Stimulated activated CD4-positive, alpha-beta T cell treated with anti-CD3 and anti-CD28 coated beads, Interleukin-15, amount 100 ng/mL, for 1 hour (primary cell): ENCODE measurements at places on chromosomes 6 and 20.

- no peak for DNase-seq
Measured at GRCh38 chr6:20061952-20062351, 150.3 kb downstream of the MBOAT1 start.

- DNase-seq = no peak
Measured at GRCh38 chr6:79676785-79677736, 45.9 kb downstream of the SH3BGRL2 start.

DNA sequence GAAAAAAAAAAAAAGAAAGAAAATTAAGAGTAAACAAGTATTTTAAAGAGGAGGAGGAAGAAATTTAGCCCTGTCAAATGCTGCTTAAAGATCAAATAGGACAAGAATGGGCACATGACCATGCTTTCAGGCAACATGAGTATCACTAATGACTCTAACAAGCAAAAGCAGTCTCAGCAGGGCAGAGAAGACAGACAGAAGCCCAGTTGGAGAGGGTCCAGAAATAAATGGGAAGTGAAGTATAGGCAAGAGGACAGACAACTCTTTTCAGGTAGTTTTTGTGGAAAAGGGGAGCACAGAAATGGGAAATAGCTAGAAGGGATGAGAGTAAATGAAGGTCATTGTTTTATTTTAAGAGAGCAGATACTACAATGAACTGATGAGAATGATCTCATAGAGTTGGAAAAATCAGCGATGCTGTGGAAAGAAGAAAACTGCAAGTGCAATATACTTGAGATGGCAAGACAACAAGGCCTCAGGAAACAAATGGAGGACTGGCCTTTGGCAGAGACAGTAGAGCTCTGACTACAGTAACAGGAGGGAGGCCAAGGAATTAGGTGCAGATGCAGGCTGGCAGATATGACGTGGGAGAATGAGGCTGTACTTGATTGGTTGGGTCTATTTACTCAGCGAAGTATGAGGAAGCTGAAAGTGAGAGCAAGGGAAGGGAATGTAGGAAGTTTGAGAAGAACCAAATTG, 40.3 kb downstream of the KIF6 start:
- DNase-seq = no peak

DNA sequence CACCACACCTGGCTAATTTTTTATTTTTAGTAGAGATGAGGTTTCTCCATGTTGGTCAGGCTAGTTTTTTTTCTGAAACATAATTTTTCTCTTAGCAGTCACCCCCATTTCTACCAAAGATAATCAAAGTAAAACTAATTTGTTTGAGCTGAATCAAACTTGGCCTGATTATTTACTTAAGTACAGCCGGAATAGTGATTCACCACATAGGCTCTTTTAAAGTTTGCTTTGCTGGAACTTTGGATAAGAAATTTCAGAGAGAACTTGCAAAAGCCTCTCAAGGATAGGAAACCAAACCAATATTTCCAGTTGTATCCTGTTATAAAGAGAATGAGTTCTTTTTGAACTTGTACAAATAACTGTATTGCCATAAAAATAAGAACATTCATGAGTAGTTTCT, 105.0 kb upstream of the SYNCRIP start:
- no peak for DNase-seq

DNA sequence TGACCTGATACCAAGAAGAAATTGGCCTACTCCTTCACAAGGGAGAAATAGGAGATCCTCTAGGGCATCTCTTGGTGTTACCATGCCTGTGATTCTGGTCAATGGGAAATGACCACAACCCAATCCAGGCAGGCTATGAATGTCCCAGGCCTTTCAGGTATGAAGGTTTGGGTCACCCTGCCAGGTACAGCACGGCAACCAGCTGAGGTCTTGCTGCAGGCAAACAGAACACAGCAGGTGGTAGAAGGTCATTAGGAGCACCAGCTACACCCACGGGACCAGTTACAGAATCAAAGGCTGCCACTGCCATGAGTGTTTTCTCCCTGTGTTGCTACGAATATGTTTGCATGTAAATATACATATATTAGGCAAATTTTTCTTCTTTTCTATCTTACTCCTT, 202.3 kb downstream of the ERMARD start:
- DNase-seq = no peak

DNA sequence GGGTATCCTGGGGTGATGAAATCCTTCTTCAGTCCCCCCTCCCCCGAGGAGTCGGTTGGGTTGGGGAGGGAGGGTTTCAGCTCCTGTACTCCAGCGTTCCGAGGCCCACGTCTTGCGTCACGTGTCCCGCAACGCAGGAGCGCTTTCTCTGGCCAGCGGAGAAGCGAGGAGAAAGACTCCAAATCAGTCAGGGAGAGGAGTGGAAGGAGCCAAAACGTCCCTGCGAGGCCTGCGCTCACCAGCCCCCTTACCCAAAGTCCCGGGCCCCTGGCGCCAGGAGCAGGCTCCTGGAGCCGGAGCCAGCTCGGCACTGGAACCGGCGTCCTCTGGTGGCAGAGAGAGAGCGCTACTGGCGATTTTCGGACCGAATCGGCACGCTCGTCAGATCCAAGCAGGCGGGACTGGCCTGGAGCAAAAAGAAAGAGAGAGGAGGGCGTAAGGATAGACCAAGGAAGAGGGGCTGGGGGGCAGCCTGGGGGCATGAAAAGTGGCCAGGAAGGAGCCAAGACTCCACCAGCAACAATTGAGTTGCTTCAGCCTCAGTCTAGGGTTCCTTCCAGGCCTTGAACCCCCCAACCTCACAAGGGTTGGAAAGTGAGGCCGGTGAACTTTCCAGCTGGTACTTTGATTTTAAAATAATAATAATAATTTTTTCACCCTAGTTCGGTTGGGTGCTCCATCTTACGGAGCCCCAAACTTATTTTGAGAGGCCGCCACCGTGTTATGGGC, at the start of gene GNAS:
Gene GNAS, plus strand, starts transcription at position 174 of the 729 bp plus-strand sequence.
- DNase-seq = no peak

- DNase-seq = no peak
Measured at GRCh38 chr20:54629632-54630031, 154.2 kb downstream of the DOK5 start.

DNA sequence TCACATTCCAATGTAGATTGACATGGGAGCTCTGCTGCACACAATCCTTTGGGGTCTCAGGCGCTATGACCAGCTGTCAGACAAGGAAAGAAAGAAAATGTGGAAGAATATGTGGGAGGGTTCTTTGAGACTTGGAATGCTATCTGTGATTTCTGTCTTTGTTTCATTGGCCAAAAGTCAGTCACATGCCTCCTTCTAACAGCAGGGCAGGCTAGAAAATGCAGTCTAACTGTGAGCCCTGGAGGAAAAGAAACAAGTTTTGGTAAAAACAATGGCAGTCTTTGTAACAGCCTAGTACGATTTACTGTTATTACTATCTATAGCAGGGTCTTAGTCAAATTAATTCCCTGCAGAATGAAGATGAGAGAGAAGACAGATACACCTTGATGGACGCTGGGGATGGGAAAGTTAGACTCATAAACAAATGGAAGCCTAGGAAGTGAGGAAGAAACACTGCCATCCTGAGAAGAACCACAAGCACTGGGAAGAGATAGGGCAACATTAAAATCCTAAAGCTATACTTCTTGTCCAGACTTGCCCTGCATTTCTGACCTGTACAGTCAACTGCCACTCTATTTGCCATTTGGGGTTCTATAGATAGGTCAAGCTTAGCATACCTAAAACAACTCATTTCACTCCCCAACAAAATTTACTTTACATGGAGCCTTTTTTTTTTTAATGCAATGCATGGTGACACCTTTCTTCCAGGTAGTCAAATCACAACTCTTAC, 833.0 kb downstream of the KIF16B start:
- DNase-seq = no peak

GRCh38 chr6:165571721-165572132, 91.3 kb downstream of the PDE10A start:
- no peak for DNase-seq

DNA sequence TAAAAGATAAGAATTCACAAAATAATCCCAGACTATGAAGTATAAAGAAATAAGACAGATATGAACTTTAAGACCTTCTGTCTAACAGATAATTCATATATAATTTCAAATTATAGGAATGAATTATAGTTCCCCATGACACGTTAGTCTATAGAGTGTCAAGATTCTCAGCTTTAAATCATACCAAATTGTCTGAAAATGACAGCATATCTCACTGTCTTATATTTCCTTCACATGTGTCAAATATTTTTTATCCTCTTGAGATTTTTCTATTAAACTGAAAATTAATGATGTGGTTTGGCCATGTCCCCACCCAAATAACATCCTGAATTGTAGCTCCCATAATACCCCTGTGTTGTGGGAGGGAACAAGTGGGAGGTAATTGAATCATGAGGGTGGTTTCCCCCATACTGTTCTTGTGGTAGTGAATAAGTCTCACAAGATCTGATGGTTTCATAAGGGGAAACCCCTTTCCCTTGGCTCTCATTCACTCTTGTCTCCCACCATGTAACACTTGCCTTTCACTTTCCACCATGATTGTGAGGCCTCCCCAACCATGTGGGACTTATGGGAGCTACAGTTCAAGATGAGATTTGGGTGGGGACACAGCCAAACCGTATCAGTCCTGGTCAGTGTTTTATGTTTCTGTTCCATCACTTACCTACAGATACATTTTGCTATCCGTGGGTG, 825.3 kb upstream of the GJE1 start:
- DNase-seq = no peak

GRCh38 chr6:135358985-135359384, 138.6 kb downstream of the AHI1 start:
- no peak for DNase-seq

DNA sequence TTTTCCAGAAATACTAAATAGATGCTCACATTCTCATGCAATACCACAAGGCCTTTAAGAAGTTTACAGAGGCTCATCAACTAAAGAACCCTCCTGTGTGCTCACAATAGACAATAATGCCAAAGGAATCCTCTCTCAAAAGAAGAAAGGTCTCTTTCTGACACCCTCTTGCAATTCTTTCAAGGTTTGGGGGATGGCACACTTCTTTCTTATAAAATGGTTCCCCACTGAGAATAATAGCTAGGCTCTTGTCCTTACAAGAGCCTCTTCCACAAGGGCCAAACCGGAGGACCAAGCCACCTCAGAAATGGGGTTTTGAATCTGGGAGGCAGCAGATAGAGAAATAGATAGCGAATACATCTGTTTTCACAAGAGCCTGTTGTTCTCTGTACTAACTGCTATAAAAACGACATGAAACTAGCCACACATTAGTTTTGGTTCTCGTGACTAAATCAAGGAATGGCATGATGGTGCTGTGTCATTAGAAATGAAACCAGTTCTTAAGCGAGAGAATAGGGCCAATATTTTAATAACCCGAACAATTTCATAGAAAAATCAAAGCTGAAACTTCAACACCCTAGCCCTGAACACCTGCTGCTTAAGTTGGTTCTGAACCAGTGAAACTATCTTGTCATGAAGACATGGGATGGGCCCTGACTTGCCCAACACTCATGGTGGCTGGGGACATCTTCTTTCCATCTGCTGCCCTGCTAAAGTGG, 81.1 kb downstream of the PRDM1 start:
- DNase-seq = no peak

- no peak for DNase-seq
Measured at GRCh38 chr6:33698494-33698893, 13.0 kb downstream of the UQCC2 start.

DNA sequence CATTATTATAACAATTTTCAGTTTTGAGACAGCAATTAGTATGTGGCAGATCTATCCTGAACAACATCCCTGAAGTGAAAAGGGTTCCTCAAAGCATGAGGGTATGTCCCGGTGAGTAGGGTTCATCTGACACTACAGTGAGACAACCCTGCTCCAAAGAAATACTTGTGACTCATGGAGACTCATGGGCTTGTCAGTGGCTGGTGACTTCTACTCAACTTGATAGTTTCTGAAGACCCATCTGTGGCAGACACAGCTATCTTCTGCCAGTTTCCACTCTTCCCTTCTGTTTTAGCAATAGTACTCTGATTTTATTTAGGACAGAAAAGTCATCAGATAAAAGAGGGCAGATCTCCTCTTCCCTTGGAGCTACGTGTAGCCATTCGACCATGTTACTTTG, 41.4 kb downstream of the MAP3K7 start:
- DNase-seq = no peak

- DNase-seq = no peak
Measured at GRCh38 chr6:170176136-170176897, 114.6 kb downstream of the DLL1 start.

- DNase-seq = no peak
Measured at GRCh38 chr6:79089552-79090404, 11.7 kb upstream of the PHIP start.

DNA sequence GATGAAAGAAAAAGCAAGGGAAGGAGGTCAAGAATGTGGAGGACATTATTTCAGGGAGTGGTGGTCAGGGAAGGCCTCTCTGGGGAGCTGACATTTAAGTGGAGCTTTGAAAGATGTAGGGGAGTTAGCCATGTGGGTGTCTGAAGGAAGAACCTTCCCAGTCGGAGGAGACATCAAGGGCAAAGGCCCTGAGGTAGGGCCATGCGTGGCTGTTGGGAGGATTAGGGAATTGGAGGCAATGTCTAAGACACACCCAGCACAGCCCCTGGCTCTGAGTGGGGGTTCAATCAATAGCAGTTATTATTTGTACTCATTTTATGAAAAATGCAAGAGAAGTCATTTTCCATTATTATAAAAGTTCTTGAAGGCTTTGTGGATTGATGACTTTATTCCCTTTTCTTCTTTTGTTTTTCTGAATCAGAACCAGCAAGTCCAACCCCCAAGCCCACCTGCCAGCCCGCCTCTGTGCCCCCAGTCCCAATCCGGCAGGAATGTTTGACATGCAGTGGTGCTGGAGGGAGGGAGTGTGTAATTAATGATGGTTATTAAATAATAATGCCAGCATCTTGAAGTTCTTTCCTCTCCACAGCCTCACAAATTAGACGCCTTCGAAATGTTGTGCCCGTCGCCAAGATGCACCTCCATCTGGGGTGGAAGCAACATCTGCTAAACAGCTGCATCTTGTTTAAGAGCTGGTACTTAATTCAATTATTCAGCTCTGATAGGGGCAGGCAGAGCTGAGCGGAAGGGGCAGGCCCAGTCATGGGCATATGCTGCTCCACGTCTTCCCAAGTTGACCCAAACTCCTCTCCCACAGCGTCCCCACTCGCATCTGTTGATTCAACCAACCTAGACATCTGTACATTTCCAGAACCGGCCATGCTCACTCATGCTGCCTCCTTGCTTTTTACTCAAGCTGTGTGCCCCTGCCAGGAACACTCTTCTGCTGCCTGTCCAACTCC, 81.3 kb upstream of the SIRPA start:
- DNase-seq = no peak

DNA sequence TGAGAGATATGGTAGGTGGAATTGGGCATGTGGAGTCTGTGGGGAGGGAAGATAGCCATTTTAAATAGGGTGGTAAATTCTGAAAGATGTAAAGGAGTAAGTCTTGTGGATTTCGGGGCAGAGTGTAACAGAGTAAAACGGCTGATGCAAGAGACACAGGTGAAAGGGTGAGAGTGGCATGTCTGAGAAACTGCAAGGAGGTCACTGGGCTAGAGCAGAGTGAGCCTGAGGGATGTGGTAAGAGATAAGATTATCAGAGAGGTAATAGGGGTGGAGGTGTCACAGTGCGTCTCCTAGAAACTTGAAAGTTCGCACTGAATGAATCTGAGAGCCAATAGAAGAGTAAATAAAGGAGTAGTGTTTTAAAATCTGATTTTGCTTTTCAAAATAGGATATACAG, 308.1 kb downstream of the EPM2A start:
- no peak for DNase-seq
